ENCODE measurements at places on chromosomes 5 and 9.

GRCh38 chr5:94613583-94613982, 4.8 kb downstream of the KIAA0825 start:
- peak; percentile 46 for DNase-seq

DNA sequence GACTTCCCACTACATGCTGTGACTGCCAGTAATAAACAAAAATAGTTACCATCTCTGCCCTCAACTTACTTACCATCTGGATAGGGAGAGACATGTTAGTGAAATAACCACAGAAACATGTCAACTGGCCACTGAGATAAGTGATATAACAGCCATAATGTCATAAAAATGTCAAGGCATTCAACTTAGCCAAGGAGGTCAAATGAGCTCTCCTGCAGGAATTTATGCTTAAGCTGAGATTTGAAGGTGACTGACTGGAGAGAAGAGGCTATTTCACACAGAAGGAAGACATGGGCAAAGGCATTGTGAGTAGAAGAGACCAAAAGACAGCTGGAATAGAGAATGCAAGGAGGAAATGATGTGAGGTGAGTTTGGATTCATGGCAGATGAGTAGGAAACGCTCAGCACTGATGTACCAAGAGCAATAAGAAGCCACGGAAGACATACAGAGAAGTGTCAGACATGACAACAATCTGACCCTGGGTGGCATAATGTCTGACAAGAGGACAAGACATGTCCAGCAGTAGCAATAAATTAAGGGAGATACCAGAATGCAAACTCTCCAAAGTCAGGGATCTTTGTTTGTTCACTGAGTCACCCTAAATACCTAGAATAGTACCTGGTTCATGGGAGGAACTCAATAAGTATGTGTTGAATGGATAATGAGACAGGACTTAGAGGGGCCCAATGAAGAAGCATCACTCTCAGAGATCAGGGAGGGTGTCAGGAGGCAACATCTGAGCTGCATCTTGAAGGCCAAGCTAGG, 318.8 kb downstream of the ACTL7B start:
- no peak for DNase-seq

- DNase-seq: no peak
These were observed 22.6 kb downstream of the CNTFR start for GRCh38 chr9:34566972-34567371.

DNA sequence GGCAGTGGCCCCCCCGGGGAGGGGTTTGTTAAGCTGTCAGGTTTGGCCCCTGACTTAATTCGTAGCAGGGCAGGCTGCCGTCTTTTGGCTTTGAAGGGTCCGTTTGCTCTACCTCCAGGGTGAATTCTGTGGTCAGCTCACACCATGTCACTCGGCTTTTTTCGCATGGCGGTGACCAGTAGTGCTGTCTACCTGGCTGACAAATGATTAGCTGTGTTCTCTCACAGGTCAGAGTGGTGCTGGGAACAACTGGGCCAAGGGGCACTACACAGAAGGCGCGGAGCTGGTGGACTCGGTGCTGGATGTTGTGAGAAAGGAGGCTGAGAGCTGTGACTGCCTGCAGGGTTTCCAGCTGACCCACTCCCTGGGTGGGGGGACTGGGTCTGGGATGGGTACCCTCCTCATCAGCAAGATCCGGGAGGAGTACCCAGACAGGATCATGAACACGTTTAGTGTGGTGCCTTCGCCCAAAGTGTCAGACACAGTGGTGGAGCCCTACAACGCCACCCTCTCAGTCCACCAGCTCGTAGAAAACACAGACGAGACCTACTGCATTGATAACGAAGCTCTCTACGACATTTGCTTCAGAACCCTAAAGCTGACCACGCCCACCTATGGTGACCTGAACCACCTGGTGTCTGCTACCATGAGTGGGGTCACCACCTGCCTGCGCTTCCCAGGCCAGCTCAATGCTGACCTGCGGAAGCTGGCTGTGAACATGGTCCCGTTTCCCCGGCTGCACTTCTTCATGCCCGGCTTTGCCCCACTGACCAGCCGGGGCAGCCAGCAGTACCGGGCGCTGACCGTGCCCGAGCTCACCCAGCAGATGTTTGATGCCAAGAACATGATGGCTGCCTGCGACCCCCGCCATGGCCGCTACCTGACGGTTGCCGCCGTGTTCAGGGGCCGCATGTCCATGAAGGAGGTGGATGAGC, 1.4 kb downstream of the TUBB4B start:
- DNase-seq: no peak

GRCh38 chr9:137116027-137116507, 1.5 kb upstream of the DPP7 start:
- DNase-seq: no peak

- no peak for DNase-seq
These were observed 154.6 kb downstream of the COL23A1 start for GRCh38 chr5:178435321-178436238.

DNA sequence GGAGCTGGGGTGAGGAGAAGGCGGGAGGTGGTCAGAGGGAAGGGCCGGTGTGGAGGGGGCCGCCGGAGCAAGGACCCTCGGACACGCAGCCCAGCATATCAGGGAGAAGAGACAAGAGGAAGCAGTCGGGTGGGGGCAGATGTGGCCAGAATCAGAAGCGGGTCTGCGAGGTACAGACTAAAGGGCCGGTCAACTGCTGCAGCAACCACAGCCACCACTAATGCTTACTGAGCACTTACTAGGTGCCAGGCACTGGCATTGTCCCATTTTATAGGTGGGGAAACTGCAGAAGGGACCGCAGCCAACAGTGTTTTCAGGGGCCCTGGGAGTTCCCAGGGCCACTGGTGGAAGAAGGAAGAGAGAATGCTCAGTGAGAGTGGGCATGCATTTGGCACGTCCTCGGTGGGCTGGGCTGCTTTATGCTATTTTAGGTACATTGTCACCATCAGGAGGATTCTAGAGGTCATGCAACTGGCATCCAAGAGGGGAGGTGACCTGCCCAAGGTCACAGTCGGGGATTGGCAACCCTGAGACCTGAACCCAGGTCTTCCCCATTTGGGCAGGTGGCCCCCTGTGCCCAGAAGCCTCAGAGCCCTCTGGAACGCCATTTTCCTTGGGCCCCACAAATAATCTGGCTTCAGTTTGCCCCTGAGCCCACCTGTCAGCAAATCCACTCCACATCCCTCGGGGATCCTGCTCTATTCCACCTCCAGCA, 53.4 kb downstream of the DUSP1 start:
- no peak for DNase-seq

DNA sequence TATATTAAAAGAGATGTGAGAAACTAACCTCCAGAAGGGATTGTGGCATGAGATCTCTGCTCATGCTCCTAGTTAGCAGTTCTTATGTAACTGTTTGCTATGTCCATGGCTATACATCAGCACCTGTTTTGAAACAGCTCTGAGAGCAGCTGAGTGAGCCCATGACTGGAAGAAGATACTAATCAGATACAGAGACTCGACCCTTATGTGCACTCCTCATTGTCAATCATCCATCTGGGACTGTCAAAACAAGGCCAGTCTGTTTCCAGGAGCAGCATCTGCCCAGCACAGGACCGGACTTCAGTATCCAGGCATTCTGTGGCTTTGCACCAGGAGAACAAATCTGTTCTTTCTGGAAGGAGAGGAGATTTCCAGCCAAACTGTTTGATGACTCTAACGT, 77.7 kb downstream of the EFNA5 start:
- DNase-seq: no peak

- no peak for DNase-seq
These were observed 223.4 kb downstream of the NPR3 start for GRCh38 chr5:32934529-32934928.

DNA sequence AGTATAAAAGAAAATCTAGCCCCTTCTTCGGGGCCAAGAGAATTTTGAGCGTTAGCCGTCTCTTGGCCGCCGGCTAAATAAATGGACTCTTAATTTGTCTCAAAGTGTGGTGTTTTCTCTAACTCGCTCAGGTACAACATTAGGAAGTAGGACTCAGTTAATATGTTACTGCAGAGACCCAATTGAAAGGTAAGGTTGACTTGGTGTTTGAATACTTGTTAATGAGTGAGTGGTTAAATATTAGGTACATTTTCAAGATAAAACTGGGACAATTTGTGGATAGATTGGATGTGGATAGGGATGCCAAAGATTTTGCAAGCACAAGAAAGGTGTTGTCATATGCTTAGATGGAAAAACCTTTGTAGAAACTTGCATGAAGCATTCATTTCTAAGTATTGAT, 1177.3 kb upstream of the CDH18 start:
- DNase-seq: no peak

GRCh38 chr9:98640394-98640793, 68.3 kb downstream of the GABBR2 start:
- DNase-seq: no peak

DNA sequence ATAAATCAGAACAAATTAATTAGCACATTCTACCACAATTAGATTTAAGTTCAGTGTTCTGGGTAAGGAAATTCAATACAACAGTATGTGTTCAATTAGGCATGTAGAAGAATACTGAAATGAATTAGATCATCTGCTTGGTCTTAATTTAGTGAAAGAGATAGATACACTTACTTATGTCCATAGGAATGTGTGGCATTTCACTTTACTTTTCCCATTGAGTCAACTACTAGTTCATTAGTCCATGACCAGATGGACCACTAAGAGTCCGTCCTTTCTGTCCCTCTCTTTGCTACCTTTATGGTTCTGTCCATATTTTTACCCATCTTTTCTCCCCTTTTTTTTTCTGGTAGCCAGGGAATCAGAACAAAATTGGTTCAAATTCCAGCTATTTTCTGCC, 276.9 kb downstream of the OSTF1 start:
- DNase-seq: no peak

- DNase-seq: peak; percentile 96
These were observed at the start of gene STRBP for GRCh38 chr9:123268465-123269259. TSS of gene STRBP (minus strand) at chr9:123268586. CDS start at chr9:123184134, 84,452 bp downstream.

GRCh38 chr9:94639061-94639998, at the start of gene FBP1:
TSS of gene FBP1 (minus strand) at chr9:94639518. CDS start at chr9:94639310, 208 bp downstream.
- DNase-seq: peak; percentile 57

GRCh38 chr5:135887447-135887864, 8.2 kb downstream of the IL9 start:
- peak; percentile 58 for DNase-seq

- peak; percentile 29 for DNase-seq
These were observed 144.6 kb downstream of the SMARCA2 start for GRCh38 chr9:2159521-2160454.

DNA sequence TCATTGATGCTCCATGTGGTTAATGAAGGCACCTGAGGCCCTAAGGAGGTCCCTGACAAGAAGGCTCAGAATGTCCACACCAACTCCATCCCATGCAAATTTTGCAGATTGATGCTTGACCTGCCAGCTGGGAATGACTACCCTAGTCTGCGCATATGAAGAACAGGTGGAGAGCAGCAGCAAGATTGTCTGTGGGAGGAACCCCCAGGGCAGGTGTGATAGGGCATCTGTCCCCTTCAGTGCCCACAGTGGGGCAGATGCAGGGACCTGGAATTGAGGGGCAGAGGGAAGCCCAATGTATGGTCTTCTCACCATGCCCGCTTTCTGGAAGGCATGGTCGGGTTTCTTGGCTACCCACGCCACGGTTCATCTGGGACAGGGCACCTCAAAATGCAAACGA, 79.6 kb downstream of the MACROH2A1 start:
- no peak for DNase-seq

GRCh38 chr5:178149199-178149932, 4.3 kb downstream of the NHP2 start:
- DNase-seq: no peak

DNA sequence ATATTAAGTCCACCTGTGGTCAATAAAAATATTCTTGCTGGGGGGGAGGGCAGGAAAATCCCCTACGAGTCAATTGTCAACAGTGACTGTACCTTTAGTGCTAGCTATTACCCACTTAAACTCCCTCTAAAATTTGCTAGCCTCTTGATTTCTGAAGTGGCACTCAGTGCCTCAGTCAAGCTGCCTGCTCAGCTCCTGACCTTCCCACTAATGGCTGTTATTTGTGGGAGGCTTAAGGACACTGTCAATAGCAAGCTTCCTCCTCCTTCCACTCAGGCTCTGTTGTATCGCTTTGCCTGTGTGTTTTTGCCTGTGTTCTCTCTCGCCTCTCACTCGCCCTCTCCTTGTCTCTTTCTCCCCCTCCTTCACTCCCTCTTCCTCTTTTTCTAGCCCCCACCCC, 140.8 kb downstream of the BNC2 start:
- DNase-seq: peak; percentile 58

DNA sequence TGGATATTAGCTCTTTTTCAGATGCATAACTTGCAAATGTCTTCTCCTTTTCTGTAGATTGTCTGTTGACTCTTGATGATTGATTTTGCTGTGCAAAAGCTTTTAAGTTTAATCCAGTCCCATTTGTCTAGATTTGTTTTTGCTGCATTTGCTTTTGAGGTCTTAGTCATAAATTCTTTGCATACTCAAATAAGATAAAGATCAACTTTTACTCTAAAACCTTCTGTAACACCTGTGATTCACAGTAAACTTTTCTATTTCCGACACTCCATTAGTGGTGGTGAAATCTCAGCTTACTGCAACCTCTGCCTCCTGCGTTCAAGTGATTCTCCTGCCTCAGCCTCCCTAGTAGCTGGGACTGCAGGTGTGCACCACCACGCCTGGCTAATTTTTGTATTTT, 239.0 kb upstream of the ST8SIA4 start:
- DNase-seq: no peak

- no peak for DNase-seq
These were observed 2.8 kb downstream of the CDH6 start for GRCh38 chr5:31196309-31196708.

- no peak for DNase-seq
These were observed 455.6 kb upstream of the CD180 start for GRCh38 chr5:67652201-67652600.

DNA sequence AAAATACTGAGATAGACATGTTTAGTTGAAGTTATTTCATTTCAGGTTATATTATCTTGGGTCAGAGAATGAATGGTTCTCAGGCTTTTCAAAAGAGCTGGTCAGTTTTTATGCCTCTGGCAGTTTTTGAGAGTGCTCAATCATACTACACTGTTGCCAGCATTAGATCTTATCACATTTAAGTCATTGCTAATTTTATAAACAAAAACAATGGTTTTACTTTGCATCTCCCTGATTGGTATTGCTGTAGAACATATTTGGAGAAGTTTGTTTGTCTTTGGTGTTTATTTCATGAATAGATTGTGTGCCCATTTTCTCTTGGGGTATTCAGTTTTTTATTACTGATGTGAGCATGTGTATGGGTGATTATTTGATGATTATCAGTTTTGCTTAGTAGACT, 1.5 kb downstream of the CATSPER3 start:
- DNase-seq: no peak
